ENCODE measurements at places on chromosomes 6 and 20.

GRCh38 chr6:125259354-125259736, 42.4 kb downstream of the HDDC2 start:
- no peak for DNase-seq

DNA sequence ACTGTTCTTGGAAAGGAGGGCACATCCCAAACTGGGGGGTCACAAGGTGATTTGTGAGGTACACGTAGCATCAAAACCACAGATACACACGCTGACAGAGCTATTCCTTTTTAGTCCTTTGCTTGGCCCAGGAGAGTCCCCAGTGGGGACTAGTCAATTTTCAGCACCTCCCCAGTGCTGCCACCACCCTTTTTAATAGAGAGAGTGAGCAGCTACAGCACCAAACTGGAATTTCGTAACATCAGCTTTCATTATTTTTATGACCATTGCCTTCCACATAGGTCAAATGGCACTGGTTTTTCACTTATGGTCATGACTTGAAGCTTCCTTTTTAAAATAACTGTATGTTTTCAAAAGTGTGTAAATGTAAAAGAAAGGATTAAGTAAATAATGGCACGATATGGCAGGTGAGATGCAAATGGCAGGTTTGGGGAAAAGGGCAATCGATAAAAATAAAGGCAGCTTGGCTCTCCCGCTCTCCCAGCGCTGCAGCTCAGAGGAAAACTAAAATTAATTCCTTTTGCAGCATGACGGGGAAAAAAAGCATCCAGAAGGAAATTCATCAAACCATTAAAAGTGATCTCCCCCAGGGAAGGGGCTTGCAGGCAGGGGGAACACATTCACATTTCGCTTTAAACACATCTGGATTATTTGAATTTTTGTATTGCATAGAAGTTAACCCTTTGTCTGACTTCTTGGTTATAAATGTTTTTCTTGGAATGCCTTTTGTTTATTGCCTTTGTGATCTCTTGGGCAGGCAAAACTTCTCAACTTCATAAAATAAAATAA, 95.2 kb downstream of the ANKRD60 start:
- DNase-seq: no peak

DNA sequence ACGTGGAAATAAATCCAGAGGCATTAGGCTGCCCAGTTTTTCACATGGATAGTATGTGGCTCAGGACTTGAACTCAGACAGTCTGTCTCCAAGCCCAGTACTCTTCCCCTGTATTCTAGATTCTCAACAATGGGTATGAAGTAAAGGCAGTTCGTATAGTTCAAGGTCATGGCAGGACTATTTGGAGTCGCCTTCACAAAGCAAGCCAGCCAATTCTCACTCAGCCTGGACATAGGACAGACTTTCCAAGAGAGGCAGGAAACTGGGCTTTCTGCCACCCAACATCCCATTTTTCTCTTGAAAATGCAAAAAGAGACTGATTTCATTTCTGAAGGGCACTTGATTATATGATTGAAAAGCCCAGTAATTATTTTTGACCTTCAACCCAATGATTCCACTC, 111.0 kb downstream of the EDN1 start:
- no peak for DNase-seq

DNA sequence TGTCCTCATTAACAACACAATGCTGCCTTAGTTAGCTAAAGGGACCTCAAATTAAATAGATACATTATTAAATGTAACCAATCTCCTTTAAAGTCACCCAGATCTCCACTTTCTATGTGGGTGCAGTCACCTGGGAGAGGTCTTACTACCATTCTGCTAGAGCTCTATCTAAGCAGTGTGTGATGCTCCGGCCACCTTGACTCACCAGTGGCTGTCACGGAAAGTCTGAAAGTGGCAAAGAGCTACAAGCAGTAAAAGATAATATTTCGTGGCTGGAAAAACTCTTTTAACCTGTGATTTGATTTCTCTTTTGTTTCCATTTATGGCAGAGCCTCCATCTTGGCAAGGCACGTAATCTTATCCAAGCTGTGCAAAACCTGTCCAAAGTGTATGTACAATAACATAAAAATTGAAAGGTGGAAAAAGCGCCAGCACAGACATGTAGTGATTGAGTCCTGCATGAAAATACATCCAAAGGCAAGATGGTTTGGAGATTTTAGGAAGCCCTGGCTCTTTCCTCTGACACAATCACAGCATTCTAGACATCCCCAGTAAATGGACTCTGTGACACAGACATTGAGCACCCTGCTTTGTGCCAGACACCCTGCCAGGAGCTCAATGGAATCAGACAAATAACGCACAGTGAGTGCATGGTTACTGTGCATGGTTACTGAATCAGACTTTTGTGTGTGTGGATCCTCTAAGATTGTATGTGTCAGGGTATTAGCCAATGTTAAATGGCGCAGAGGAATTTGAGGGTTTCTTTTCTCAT, 116.6 kb downstream of the ADAT2 start:
- peak; percentile 18 for DNase-seq

GRCh38 chr20:19256906-19257595, 44.6 kb downstream of the SLC24A3 start:
- no peak for DNase-seq

DNA sequence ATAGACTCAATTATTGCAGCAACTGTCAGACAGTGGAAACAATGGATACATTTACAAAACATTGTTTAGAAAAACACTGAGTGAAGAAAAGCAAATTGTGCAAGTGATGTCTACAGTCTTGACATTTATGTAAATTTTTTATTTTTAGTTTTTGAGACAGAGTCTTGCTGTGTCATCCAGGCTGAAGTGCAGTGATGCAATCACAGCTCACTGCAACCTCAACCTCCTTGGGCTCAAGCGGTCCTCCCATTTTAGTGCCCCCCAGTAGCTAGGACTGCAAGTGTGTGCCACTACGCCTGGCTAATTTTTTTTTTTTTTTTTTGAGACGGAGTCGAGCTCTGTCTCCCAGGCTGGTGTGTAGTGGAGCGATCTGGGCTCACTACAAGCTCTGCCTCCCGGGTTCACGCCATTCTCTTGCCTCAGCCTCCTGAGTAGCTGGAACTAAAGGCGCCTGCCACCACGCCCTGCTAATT, 9.7 kb downstream of the CNBD2 start:
- no peak for DNase-seq

DNA sequence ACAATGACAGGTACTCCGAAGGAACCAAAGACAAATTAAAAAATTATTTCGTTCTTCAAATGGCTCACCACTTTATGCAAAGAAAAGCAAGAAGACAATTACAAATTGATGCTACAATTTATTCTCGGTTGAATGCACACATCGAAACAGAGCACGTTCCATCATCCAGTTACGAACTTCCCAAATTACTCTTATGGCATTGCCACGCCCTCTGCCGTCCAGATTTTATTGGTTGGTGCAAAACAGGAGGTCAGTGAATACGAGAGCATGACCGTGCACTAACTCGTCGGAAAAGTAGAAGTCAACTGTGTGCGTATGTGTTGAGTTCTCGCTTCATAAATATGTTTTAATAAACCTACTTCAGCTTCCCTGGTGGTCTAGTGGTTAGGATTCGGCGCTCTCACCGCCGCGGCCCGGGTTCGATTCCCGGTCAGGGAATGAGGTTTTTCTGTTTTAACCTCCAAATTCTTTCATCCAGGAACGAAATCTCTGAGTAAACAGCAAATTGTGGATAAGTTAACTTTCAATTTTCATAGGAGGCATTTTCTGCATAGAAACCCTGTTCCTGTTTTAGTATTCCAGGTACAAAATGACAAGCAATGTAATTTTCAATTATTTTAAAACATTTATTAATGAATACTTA, 23.2 kb downstream of the ZNF311 start:
- DNase-seq: peak; percentile 78

GRCh38 chr6:130425537-130425936, 59.7 kb downstream of the TMEM200A start:
- DNase-seq: no peak

- no peak for DNase-seq
Measured at GRCh38 chr6:7644417-7644816, 54.4 kb downstream of the SNRNP48 start.

- DNase-seq: no peak
Measured at GRCh38 chr6:14312587-14312986, 195.0 kb downstream of the CD83 start.

GRCh38 chr6:160256445-160256844, 2.2 kb downstream of the SLC22A2 start:
- DNase-seq: no peak

DNA sequence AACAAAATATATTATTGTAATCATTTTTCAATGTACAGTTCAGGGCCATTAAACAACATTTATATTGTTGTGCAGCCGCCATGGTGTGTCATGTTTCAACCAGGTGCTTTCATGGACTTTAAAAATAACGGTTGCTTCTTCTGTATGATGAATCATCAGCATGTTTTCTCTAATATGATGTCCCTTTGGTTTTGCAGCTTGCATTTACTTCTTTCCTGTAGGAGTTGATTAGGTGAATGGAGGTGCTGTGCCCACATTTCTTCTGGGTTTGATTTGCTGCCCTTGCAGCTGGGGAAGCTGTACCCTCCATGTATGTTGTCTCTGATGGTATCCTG, 54.9 kb upstream of the TULP4 start:
- DNase-seq: no peak

DNA sequence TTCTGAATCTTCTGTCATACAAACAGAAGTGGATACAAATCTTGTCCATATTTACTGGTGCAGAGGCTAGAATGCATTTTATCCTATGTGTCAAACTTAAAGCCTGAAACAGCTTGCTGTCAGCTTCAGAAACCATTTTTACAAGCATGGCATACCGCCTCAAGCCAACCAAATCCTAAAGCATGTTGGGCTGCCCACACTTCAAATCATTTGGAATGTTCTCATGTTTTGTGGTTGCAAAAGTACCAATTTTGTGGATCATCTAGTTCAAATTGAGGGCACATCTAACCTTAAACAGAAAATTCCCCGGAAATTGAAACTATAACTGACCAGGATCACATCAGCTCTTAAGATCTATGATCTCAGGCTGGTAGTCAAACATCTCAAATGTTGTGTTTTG, 3.2 kb downstream of the GPR63 start:
- no peak for DNase-seq

- DNase-seq: no peak
Measured at GRCh38 chr6:135575629-135576028, 78.1 kb upstream of the AHI1 start.

GRCh38 chr6:106693418-106693817, 64.0 kb downstream of the QRSL1 start:
- no peak for DNase-seq

DNA sequence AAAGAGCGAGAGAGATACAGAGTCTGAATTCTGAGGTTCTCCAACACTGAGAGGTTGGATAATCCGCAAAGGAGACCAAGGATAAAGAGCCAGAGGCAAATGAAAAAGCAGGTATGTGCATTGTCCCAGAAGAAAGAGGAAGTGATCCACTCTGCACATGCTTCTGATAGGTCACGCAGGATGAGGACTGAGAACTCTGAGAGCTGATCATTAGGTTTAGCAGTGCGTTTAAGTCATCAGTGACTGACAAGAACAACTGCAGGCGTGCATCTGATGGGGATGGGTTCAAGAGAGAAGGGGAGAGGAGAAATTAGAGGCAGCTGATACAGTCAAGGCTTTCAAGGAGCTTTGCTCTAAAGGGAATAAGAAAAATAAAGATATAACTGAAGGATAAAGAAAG, 301.2 kb upstream of the SGK1 start:
- no peak for DNase-seq

DNA sequence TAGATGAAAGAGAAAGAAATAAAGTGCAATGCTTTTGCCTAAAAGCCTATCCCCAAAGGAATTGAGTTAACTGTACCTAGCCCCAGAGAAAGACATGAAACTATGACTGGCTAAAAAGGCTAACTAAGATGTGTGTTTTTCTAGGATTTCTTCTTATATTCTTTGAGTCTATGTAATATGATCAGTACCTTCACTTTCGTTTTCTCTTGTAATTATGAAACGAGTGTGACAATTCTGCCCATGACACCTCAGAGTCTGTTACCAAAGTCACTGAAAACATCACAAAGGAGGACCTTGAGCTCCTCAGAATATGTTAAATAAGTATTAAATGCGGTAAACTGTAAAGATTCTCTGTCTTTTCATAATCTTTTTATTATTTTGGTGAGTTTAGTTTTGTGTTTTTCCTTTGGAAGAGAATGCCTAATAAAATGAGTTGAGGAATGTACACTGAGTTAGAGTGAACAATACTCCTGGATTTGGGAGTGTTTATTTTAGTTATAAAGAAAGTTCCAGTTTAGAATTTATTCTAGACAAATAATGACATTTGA, 141.3 kb downstream of the FUT9 start:
- DNase-seq: no peak

DNA sequence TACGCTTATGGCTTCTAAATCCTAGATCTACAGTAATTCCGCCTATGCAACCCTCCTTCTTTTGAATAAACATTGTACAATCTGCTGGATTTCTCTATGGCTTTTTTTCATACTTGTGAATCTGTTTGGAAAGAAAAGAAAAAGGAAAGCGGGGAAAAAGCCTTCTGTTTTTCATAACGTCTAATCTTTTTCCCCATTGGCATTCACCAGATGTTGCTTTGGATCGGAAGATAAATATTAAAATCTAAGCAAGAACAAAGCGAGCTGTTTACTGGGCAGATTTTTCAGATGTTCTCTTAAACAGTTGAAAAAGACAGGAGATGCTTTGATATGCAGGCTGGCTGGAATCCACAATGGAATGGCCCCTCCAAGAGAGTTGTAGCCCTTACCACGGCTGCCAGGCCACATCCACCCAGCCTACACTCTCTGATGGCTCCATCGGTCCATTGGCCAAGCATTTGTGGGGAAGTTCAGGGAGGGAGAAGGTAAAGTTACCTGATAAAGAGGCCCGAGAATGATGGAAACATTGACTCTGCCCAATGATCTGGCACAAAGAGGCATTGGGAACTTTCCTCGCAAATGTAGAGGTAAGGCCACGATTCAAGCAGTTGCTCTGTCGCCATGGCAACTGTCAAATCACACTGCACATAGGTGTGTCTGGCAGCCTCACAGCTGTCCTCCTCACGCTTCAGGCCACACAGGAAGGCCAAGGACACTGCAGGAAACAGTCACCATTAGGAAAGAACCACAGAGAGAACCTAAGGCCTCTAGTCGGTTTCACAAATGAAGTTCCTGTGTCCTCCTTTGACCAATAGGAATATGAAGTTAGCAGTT, 70.3 kb downstream of the PKHD1 start:
- no peak for DNase-seq

- DNase-seq: no peak
Measured at GRCh38 chr6:101080597-101080996, 199.5 kb upstream of the ASCC3 start.

- DNase-seq: no peak
Measured at GRCh38 chr6:117504478-117505144, 22.1 kb downstream of the DCBLD1 start.

- DNase-seq: no peak
Measured at GRCh38 chr20:833121-833449, 430 bp upstream of the FAM110A start.

GRCh38 chr6:2982426-2983117, 11.2 kb upstream of the SERPINB6 start:
- DNase-seq: no peak

- no peak for DNase-seq
Measured at GRCh38 chr6:3250231-3250675, 8.5 kb upstream of the PSMG4 start.

GRCh38 chr6:36915599-36915998, 29.8 kb downstream of the C6orf89 start:
- DNase-seq: no peak
